NCI-H1436 (cell line): ENCODE measurements at places on chromosomes 1 and 21.

GRCh38 chr1:36778740-36779139 lies 255.6 kb downstream of the GRIK3 start:
- no peak for DNase-seq

- peak; percentile 1 for DNase-seq
Measured at GRCh38 chr1:152398812-152399698, 15.0 kb downstream of the CRNN start.

GRCh38 chr1:165069829-165070228 lies 286.7 kb downstream of the LMX1A start:
- DNase-seq: no peak

- DNase-seq: no peak
Measured at GRCh38 chr1:84426376-84426775, 28.1 kb downstream of the DNASE2B start.

GRCh38 chr1:212967801-212968200 lies 17.5 kb downstream of the VASH2 start:
- peak; percentile 7 for DNase-seq

DNA sequence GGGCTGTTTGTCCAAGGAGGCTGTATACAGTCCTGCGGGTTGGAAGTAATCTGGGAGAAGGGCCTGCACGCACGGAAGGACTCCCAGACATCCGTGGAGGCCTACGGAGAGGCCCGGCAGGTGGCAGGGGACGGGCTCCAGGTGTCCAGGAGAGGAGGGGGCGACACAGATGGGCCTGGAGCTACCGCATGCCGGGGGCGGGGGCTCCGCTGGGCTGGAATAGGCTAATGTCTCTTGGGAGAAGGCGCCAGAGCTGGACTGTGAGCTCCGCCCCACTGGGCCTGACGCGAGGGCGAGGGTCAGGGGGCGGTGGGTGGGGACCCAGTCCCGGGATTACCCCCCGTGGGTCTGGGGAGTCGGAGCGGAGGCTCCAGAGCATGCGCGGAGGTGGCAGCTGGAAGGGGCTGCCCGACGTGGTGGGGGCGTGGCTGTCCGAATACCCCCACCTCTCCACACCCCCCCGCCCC lies 659 bp downstream of the AGO1 start:
- peak; percentile 65 for DNase-seq

- DNase-seq: no peak
Measured at GRCh38 chr1:243495442-243496186, 239.8 kb downstream of the SDCCAG8 start.

- no peak for DNase-seq
Measured at GRCh38 chr1:227166559-227166958, 151.7 kb downstream of the CDC42BPA start.
